ENCODE measurements at places on chromosomes 5 and 9. TPM values are rescaled to one million over a fixed set of nuclear protein-coding genes. Genes with fewer than 3 reads are reported as not detected.

The SLC34A3 gene
- 0.23 TPM for total RNA-seq

DNA sequence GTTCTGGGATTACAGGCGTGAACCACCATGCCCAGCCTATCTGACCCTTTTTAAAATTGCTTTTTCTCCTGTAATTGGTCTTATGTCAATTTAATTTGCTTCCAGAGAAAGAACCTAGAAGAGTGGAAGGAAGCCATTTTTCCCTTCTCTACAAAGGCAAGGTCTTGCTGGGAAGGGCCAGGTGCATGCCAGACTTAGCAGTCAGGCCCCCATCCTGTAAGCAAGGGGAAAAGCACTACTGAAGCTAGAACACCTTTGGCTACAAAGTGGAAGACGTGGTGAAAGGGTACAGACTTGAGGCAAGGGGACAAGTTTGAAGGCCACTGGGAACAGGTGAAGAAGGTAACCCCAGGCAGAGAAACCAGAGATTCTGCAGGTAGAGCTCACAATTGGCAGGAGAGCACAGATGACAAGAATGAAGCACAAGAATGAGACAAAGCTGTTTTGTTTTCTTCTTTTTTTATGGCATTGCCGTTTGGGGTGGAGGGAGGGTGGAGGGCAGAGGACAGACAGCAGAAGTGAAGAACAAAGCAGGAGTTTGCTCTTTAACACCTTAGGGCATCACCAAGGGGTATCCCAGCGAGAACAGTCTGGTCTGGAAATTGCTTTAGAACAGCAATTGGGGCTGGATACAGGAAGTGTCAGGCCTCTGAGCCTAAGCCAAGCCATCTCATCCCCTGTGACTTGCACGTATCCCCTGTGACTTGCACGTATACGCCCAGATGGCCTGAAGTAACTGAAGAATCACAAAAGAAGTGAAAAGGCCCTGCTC, 72.9 kb downstream of the SERINC5 start:
- DNase-seq: no peak

- DNase-seq: no peak
Observed at GRCh38 chr9:72599874-72600534, 78.6 kb downstream of the TMC1 start.

DNA sequence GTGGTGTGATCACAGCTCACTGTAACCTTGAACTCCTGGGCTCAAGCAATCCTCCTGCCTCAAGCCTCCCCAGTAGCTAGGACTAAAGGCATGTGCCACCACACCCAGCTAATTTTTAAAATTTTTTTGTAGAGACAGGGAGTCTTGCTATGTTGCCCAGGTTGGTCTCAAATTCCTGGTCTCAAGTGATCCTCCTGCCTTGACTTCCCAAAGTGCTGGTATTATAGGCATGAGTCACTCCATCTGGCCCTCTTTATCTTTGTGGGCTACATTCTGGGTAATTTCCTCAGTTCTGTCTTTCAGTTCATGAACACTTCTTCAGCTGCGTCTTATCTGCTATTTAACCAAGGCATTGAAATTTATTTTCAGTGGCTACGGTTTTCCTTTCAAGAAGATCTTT, 196.6 kb upstream of the IER5L start:
- no peak for DNase-seq

DNA sequence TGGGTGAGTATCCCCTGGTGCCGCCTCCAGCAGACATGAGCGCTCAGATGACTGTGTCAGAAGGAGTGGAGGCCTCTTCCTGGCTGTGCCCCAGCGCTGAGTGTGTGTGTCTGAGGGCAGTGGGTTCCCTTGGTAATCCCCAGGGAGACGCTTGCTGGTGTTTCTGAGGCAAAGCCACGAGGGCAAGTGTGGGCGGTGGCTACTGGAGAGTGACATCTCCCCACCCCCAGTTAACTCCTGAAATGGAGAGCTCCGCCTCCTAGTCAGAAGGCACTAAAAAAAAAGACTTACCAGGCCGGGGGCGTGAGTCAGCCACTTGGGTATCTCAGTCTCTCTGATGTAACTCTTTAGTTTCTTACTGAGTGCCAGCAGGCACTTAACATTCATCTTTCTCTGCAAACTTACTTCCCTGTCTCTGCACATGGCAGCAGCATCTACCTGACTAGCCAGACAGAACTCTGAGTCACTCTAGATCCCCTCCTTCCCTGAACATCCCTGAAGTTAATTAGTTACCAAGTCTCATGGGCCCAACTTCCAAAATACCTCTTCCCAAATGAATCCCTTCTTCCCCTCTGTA, 19.3 kb downstream of the ORM2 start:
- DNase-seq: peak; percentile 93

DNA sequence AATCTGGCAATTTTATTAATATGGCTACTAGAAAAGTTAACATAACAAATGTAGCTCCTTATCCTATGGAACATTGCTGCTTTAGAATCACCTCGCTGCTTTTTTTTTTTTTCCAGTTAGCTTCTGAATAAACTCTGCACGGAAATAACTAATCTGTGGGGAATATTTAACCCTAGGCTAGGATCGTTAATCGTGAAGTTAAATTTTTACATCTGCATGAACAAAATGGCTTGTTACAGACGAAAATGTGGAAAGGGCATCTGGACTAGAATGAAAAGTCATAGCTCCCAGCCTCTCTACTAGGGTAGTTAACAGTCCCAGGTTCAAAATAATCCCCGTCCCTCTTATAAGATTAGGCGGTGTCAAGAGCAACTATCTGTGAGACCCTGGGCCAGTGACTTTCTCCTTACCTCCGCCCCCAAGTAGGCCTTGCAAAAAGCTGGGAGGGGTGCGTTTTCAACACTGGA, 470 bp upstream of the SLC22A5 start:
- DNase-seq: no peak

DNA sequence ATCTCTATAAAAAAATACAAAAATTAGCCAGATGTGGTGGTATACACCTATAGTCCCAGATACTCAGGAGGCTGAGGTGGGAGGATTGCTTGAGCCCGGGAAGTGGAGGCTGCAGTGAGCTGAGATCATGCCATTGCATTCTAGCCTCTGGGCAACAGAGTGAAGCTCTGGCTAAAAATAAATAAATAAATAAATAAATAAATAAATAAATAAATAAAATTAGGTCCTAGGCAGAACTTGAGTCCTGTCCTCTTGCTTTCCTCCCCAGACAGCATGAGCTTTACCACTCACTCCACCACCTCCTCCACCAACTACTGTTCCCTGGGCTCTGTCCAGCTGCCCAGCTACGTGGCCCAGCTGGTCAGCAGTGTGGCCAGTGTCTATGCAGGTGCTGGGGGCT, 31.6 kb upstream of the SPZ1 start:
- DNase-seq: no peak

Data from upper lobe of right lung (tissue), 1 donor.